NCI-H1436 treated with DMSO at 0.1 percent for 48 hours (cell line): ENCODE measurements at places on chromosomes 6 and 20.

DNA sequence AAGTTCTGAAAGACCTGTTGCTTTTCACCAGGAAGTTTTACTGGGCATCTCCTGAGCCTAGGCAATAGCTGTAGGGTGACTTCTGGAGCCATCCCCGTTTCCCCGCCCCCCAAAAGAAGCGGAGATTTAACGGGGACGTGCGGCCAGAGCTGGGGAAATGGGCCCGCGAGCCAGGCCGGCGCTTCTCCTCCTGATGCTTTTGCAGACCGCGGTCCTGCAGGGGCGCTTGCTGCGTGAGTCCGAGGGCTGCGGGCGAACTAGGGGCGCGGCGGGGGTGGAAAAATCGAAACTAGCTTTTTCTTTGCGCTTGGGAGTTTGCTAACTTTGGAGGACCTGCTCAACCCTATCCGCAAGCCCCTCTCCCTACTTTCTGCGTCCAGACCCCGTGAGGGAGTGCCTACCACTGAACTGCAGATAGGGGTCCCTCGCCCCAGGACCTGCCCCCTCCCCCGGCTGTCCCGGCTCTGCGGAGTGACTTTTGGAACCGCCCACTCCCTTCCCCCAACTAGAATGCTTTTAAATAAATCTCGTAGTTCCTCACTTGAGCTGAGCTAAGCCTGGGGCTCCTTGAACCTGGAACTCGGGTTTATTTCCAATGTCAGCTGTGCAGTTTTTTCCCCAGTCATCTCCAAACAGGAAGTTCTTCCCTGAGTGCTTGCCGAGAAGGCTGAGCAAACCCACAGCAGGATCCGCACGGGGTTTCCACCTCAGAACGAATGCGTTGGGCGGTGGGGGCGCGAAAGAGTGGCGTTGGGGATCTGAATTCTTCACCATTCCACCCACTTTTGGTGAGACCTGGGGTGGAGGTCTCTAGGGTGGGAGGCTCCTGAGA, at the start of gene HFE:
HFE (plus strand) TSS at position 146 of the 832 bp plus-strand sequence; CDS start at position 158, 12 bp downstream.
- DNase-seq: no peak

- no peak for DNase-seq
Observed at GRCh38 chr6:139912735-139913400, 538.4 kb upstream of the CITED2 start.

DNA sequence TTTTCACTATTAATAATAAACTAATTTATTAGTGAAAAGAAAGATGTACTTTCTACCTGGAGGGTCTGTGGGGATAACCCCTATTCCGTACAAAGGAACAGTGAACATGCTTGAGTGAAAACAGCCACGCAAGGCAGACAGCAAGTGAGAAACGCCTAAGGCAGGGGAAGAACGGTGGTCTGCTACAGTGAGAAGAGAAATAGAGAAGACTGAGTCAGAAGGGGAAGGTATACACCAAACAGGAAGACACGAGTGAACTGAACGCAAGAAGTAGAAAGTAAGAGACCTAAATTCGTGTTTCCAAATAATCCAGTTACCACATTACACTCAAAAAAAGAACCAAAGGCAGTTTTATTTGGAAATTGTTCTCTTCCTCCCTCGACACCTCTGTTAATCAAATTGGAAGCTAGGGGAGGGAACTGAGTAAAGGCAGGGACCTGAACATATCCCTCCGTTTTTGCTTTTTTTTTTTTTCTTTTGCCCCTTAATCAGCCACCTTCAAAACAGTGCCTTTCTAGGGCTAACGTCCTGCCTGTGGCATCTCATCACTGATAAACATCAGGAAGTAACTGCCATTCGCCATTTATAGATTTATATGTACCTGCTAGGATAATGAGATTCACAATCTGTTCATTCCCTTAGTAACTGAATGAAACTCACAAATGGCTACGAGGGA, 48.9 kb downstream of the ATXN1 start:
- no peak for DNase-seq

GRCh38 chr20:4073852-4074741, 58.7 kb upstream of the RNF24 start:
- no peak for DNase-seq

GRCh38 chr6:82862543-82862942, 203.1 kb downstream of the UBE3D start:
- no peak for DNase-seq

- DNase-seq: no peak
Observed at GRCh38 chr6:41635365-41635764, 2.9 kb upstream of the MDFI start.

DNA sequence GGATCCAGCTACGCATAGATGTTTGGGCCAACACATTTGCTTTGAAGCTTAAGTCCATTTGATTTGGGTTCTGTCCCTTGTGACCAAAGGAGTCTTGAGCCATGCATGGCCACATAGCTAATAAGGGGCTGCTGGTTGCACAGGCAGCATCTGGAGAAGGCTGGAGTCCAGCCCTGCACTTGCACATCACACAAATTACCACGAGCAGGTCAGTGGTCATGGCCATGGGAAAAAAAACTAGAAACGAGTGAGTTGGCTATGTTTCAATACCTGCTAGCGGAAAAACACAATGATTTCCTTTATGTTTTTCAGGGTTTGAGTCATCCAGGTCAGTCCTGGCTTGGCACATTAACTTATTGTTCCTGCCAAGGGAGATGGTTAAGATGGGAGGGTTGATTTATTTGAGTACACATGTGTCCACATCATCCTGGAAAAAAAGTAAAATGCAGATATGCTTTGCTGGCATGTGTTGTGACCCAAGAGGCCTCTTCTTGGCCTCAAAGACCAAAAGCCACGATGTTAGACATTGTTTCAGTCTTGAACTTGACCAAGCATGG, 5.6 kb upstream of the STX16 start:
- no peak for DNase-seq

DNA sequence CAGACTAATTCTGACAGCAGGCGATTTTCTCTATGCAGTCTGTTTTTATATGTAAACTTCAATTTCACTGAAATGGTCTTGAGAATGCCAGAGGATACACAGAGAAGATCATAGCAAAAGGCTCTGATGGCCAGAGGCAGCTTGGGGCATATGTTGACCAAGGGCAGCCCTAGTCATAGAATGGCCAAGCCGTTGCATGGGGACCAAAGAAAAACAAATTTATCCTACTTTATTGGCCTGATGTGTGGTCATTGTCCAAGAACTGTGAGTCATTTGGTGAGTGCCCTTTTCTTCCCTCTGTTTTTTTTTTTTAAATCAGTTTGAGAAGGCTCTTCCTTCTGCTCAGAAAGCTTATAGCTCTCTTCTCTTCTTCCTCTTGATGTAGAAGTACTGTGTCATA, 5.8 kb downstream of the HDGFL1 start:
- DNase-seq: no peak

GRCh38 chr6:19664050-19664449, 173.1 kb upstream of the ID4 start:
- no peak for DNase-seq

GRCh38 chr6:120186080-120186479, 836.5 kb upstream of the MAN1A1 start:
- no peak for DNase-seq

DNA sequence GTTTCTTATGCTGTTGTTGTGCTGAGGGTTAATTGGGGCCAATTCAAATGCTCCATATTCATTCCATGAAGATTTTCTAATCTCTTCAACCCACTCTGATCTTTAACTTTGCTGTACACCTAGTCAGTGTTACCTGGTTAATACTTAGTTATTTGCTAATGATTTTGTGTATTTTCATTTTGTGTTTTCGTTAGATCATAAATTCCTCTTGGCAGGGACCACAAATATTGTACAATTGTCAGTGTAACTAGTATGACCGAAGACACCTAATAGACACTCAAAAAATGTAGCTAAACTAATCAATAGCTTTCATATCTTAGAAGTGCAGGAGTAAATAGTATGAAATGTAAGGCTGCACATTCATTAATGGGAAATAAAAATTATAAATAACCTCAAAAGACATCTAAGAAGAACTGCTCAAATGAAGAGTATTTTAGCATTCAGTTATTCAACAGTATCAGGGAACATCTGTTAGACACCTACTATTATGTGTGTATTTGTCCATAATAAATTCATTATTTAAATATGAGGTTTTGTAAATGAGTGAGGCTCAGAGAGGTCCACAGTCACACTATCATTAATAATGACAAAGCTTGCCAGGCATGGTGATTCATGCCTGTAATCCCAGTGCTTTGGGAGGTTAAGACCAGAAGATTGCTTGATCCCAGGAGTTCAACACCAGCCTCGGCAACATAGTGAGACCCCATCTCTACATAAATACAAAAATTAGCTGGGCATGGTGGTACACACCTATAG, 13.4 kb upstream of the HSF2 start:
- DNase-seq: no peak

GRCh38 chr6:150288456-150288855, 80.4 kb upstream of the IYD start:
- no peak for DNase-seq

DNA sequence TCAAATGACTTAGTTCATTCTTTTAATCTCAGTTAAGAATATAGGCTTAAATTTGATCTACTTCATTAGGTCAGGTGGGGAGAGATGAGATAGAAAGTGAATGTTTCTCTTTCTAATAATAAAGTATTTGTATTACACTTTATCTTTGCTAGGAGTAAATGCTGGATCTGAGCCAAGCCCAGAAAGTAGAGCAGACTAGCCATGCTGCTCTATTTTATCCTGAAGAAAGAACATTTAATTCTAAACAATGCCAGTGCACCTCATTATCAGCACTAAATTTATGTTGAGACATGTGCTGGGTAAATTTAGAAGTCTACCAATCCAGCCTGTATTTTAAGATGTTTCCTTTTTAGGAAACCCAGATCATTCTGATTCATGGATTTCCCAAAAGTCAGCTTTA, 43.5 kb downstream of the AKIRIN2 start:
- DNase-seq: no peak
